Panc1 (cell line): ENCODE measurements at places on chromosomes 16 and 17. TPM values are rescaled to one million over a fixed set of nuclear protein-coding genes. Genes with fewer than 3 reads are reported as not detected.
A peak's percentile ranks its signal among the peaks of the same experiment; 100 is the strongest.

The ELMO3 gene
- total RNA-seq = 2.0 TPM

The HID1 gene
- total RNA-seq = 10.9 TPM

The SLFN14 gene
- total RNA-seq = not detected

The FBXO39 gene
- not detected for total RNA-seq

The MMP28 gene
- 1.6 TPM for total RNA-seq

GRCh38 chr17:34822007-34822739, 139.1 kb downstream of the CCT6B start:
- no peak overlapping the region for H3K27ac ChIP-seq
- no peaks in the 10 kb centered on the region; the same call in 1 of the 2 replicates for H3K27me3 ChIP-seq
- DNase-seq = no peak
- no peaks in the 10 kb centered on the region; the same call in 1 of the 2 replicates for H3K4me1 ChIP-seq
- H3K4me3 ChIP-seq = no peak overlapping the region
- H3K36me3 ChIP-seq = no peaks in the 10 kb centered on the region

- H3K27ac ChIP-seq = no peak overlapping the region
- H3K4me1 ChIP-seq = no peaks in the 10 kb centered on the region
- no peak for DNase-seq
- H3K4me3 ChIP-seq = no peak overlapping the region
- no peaks in the 10 kb centered on the region for H3K27me3 ChIP-seq
Measured at GRCh38 chr16:25018972-25019617, 3.9 kb upstream of the ARHGAP17 start.

GRCh38 chr17:43365356-43365755, 33.4 kb upstream of the ARL4D start:
- H3K36me3 ChIP-seq = no peaks in the 10 kb centered on the region
- no peaks in the 10 kb centered on the region for H3K27me3 ChIP-seq
- no peak overlapping the region for H3K4me3 ChIP-seq
- no peak overlapping the region for H3K27ac ChIP-seq

DNA sequence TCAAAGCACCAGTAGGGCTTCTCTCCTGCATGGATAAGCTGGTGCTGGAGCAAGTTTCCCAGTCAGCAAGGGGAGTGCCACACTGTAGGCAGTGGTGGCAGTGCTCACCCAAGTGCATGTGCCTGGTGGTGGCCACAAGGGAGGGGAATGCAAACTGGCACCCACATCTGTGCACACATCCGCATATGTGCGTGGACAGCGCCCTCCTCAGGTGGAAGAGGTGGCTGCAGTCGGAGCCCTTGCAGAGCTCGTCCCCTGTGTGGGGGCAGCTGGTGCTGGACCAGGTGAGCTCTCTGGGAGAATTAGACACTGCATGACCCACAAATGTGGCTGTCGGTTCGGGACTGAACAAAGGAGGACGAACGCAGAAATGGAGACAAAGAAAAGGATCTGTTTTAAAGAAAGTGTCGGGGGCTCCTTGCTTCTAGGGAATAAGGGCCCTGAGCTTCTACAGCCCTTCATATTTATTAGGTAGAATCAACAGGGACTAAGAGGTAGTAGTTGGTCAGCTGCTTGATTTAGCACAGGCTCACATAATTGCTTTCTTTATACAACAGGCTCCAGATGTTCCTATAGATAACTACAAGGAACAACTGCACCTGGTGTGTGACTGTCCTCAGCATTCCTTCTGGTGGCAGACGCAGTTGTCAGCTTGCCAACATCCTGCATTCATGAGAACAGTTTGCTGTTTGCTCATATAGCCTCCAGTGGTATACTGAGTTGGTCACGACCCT, 5.3 kb upstream of the ZNF689 start:
- H3K36me3 ChIP-seq = no peaks in the 10 kb centered on the region
- H3K4me1 ChIP-seq = peaks cover 6% of the 10 kb centered on the region
- H3K27me3 ChIP-seq = no peaks in the 10 kb centered on the region
- no peak overlapping the region for H3K4me3 ChIP-seq
- DNase-seq = peak; percentile 25
- no peak overlapping the region for H3K27ac ChIP-seq

DNA sequence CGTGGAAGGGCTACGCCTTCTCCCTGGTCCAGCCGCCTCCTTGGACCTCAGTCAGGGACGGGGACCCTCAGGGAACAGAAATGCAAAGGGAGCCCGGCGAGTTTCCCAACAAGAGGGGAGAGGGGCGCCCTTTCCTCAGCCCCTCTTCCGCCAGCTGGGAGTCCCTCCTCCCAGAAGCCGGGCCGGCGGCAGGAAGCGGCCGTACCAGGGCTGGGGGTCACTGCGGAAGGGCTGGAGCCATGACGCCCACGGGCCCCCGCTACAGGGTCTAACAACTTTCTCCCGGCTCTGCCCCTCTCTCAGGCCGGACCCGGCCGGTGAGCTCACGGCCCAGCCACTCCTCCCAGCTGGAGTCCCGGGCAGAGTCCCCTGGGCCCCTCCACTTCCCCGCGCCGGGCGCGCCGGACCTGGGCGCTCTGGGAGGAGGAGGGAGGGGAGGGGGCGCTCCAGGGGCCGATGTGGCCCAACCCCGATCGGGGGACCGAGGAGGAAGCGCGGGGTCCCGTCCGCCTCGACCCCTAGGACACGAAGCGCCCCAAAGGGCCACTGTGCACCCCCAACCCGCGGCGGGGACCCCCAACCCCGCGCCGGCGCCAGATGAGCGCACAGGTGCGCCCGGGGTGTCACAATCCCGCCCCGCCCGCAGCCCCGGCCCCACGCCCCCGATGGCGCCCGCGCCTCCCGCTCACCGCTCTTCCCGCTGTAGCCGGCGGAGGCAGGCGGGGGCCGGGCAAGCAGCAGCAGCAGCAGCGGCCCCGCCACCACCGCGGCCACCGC, 578 bp downstream of the PGAP6 start:
- no peaks in the 10 kb centered on the region for H3K27me3 ChIP-seq
- DNase-seq = no peak
- peak overlapping the region; percentile 84 for H3K4me3 ChIP-seq

GRCh38 chr16:20318006-20318405, 9.3 kb downstream of the GP2 start:
- no peaks in the 10 kb centered on the region for H3K36me3 ChIP-seq
- H3K4me1 ChIP-seq = no peaks in the 10 kb centered on the region
- no peak overlapping the region for H3K4me3 ChIP-seq
- H3K27me3 ChIP-seq = peaks cover 12% of the 10 kb centered on the region
- no peak overlapping the region for H3K27ac ChIP-seq

DNA sequence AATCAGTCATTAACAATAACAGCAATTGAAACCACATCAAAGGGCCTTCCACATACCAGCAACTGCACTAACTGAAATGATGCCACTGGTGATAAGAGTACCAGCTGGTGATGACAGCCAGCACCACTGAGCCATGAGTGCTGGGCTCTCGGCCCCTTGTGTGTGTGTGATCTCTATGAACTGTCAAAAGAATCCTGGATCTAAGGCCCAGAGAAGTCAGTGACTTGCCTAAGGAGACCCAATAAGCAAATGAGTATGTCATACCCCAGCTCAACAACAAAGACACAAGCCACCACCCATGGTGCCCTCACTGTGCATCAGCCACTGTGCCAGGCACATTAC, 220.9 kb downstream of the ZNF423 start:
- H3K4me3 ChIP-seq = no peak overlapping the region
- H3K27me3 ChIP-seq = no peaks in the 10 kb centered on the region; the same call in 1 of the 2 replicates
- no peaks in the 10 kb centered on the region for H3K36me3 ChIP-seq
- no peak for DNase-seq
- H3K27ac ChIP-seq = no peak overlapping the region
- no peaks in the 10 kb centered on the region for H3K4me1 ChIP-seq

- no peak overlapping the region for H3K4me3 ChIP-seq
- H3K36me3 ChIP-seq = no peaks in the 10 kb centered on the region
- peaks cover 4% of the 10 kb centered on the region; the same call in 1 of the 2 replicates for H3K4me1 ChIP-seq
- DNase-seq = no peak
Measured at GRCh38 chr17:39619786-39620101, 7.0 kb upstream of the PPP1R1B start.

DNA sequence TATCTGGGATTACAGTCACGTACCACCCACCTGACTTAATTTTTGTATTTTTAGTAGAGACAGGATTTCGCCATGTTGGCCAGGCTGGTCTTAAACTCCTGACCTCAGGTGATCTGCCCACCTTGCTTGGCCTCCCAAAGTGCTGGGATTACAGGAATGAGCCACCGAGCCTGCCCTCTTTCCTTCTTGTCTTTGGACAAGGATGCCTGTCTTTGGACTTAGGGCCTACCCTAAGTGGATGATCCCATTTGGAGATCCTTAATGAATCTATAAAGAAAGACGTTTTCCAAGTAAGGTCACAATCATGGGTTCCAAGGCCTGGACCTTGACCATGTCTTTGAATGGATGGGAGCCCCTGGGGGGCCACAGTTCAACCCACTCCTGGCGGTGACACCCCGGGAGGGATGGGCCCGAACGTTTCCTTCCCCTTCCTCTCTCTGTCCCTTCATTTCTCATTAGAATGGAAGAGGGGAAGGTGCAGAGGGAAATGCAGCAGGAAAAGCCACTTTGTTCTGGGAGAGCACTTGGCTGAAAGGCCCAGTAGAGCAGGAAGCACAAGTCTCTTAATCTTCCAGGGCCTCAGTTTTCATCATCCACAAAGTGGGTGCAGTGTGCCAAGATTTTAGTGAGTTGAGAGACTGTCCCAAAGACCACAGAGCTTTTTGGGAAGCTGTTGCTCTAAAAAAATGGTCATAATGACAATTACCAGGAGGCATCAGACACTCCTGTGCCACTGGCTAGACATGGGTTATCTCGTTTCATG, 353.3 kb downstream of the SEC14L1 start:
- peak overlapping the region; percentile 5; the same call in 1 of the 2 replicates for H3K27ac ChIP-seq
- H3K4me1 ChIP-seq = peaks cover 9% of the 10 kb centered on the region
- DNase-seq = no peak
- no peak overlapping the region for H3K4me3 ChIP-seq
- no peaks in the 10 kb centered on the region for H3K27me3 ChIP-seq

DNA sequence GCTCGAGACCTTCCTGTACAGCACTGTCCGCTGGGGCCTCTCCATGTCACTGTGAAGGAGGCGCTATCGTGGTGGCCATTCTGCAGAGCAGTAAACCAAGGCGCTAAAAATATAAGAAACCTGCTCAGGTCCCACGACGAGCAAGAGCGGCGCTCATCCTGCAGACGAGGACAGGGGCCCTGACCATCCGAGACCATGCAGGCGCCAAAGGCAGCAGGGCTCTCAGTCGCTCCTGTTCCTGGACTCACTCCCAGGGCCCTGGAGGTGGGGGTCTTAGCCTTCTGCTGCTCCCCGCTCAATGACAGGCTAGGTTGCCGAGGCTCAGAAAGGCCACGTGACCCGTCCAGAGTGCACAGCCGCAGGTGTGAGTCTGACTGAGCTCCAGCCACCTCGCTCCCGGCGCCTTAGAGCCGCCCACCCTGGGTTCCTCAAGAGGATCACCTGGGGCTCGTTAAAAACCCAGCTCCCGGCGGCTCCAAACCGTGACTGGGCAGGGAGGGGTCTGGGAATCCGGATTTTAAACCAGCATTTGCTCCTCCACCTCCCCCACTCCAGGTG, 509 bp upstream of the ATP2C2 start:
- 0 out of 2 replicates have a peak, but pooled peaks cover 4% of the 10 kb centered on the region for H3K4me1 ChIP-seq
- H3K4me3 ChIP-seq = peak overlapping the region; percentile 24
- H3K36me3 ChIP-seq = peaks cover 2% of the 10 kb centered on the region; the same call in 1 of the 2 replicates
- no peak for DNase-seq
- H3K27me3 ChIP-seq = peaks cover 7% of the 10 kb centered on the region; the same call in 1 of the 2 replicates

DNA sequence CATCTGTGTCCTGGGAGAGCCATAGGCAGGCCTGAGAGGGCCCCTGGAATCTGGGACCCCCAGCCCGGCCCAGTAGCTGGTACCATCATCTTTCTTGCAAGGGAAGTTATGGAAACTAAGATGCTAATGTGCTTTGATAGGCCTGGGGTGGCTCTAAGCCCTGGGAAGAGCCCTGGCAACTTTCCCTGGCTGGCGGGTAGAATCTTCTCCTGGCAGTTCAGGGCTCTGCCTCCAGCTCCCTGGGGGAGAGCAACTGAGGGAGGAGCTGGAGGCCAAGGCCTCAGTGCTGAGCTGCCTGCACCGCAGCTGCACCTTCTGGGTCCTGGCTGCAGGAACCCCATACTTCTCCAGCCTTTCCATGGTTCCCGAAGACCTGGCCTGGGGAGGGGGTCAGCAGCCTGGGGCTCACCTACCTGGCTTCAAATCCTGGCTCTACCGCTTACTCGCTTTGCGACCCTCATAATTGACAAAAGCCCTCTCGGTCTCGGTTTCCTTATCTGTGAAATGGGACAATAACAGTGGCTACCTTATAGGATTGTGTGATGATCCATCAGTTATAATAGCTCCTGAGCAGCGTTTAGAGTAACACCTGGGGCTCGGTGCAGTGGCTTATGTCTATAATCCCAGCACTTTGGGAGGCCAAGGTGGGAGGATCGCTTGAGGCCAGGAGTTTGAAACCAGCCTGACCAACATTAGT, 333.7 kb downstream of the SEC14L1 start:
- 0 out of 2 replicates have a peak, but pooled peaks cover 4% of the 10 kb centered on the region for H3K36me3 ChIP-seq
- no peaks in the 10 kb centered on the region for H3K27me3 ChIP-seq
- H3K4me3 ChIP-seq = no peak overlapping the region
- no peak for DNase-seq
- no peak overlapping the region for H3K27ac ChIP-seq

GRCh38 chr17:77475016-77475976, 334.5 kb downstream of the SEC14L1 start:
- 0 out of 2 replicates have a peak, but pooled peaks cover 4% of the 10 kb centered on the region for H3K36me3 ChIP-seq
- H3K27ac ChIP-seq = 0 out of 2 replicates have a peak overlapping the region, but pooled peaks have one; percentile 15
- H3K4me1 ChIP-seq = peaks cover 91% of the 10 kb centered on the region
- no peak overlapping the region for H3K4me3 ChIP-seq
- no peak for DNase-seq

DNA sequence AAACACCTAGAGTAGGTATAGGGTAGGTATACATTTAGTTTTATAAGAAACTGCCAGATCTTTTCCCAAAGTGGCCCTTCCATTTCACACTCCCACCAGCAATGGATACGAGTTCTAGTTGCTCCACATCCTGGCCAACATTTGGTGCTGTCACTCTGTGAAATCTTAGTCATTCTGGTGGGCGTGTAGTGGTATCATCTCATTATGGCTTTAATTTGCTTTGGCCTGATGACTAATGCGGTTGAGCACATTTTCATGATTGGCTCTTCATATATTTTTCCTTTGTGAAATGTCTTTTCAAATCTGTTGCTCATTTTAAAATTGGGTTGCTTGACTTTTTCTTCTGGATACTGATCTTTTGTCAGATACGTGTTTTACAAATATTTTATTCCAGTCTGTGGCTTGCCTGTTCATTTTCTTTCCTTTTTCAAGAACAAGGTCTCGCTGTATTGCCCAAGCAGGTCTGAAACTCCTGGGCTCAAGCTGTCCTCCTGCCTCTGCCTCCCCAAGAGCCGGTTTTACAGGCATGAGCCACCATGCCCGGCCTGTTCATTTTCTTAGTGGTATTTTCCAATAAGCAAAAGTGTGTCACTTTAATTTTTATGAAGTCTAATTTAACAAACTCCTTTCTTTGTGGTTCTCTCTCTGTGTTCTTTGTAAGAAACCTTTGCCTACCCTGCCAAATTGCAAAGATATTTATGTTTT, 192.4 kb downstream of the SEC14L1 start:
- H3K27ac ChIP-seq = peak overlapping the region; percentile 65
- H3K4me3 ChIP-seq = no peak overlapping the region
- no peaks in the 10 kb centered on the region for H3K27me3 ChIP-seq
- peaks cover 55% of the 10 kb centered on the region for H3K4me1 ChIP-seq
- H3K36me3 ChIP-seq = no peaks in the 10 kb centered on the region
- no peak for DNase-seq

GRCh38 chr16:53073022-53073421, 18.2 kb downstream of the CHD9 start:
- no peaks in the 10 kb centered on the region for H3K4me1 ChIP-seq
- H3K27me3 ChIP-seq = no peaks in the 10 kb centered on the region
- DNase-seq = no peak
- H3K27ac ChIP-seq = no peak overlapping the region
